ENCODE measurements at places on chromosomes 2 and 18. TPM values are rescaled to one million over a fixed set of nuclear protein-coding genes. Genes with fewer than 3 reads are reported as not detected.

GRCh38 chr18:47935321-47936055 is 5.0 kb upstream of the SMAD2 start:
- no peak for DNase-seq

DNA sequence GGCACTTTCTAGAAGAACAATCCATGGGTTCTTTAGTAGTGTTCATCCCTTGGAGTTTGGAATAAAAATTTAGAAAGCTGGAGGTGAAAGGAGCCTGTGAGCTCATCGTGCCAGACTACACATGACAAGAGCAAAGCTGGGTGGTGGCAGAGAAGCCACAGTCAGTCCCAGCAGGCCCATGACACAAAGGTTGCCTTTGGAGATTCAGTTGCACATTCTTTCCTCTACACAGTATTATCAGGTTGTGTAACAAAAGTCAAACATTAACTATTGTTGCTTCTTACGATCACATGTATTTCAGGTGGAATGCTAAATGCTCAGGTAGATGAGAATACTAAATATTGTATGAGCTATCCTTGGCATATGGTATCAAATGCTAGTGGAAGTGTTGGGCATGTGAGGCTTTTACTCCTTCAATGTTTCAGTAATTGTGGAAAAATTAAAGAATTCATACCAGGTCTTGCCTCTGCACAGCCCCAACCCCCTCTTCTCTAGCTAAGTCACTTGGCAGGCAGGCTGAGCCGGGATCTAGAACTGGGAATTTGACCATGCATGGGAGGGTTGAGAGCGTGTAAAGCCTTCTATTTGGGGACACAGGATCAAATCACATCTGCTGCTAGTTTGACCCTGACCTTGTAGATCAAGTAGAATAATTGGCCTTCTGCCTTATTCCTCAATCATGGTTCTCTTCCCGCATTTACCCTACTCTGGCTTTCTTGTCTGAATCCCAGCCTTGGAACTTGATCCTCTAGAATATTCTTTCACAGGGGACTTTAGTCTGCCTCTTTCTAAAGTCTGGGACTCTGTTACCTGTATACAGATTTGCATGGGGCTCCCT is 230.9 kb downstream of the GCA start:
- DNase-seq: no peak

DNA sequence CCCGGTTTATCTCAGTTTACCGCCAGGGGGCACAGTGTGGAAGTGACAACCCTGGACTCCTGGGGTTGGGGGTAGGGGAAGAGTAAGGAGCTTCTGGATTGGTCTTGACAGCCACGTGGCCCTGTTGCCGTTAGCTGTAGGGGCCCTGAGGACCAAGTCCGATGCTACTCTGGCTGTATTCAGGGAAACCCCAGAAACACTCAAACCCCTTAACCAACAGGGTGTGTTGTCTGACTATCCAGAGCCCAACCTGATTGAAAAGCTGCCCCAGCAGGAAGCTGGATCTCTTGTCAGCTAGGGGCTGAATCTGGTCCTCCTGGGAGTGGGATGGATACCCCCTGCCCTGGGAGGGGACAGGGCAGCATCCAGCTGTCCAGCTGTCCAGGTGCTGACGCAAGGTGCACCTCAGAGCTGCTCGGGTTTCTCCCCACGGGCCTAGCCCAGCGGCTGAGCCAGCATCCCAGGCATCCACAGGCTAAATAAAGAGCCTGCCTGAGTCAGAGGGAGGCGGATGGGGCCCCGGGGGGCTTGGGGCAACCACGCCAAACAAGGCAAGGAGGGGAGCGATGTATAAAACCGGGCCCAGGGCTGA is 3.1 kb upstream of the GMPPA start:
- DNase-seq: peak; percentile 63

GRCh38 chr2:226746196-226746800 is 53.3 kb downstream of the IRS1 start:
- DNase-seq: no peak

- DNase-seq: no peak
Measured at GRCh38 chr2:205571360-205571959, 110.8 kb upstream of the NRP2 start.

DNA sequence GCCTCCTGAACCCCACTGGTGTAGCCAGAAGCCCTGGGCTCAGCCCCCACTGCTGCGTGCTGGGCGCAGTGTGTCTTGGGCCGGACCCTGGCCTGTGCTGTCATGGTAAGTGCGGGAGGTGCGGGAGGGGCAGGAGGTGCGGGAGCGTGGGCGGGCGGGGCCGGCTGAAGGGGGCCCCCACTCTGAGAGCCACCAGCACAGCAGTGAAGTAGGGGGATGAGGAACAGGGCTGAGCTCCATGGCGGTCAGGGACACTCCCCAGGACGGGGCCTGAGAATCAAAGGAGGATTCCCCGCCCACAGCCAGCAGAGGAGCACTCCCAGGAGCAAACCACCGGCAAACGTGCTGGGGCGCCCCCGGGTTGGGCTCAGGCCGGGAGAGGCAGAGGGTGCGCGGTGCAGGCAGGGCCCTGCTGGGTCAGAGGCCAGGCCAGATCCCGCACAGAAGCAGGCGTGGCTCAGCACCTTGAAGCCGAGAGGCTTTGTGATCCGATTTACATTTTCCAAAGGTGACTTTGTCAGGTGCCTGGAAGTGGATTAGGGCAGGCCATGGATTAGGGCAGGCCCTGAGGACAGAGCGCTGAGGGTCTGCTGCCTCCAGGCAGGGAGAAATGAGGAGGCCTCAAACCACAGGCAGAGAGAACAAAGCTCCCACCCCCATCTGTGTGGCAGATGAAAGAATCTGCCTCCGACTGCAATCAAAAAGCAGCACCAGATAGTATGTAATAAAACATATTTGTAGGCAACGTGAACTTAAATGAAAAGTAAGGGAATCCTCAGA is 152.0 kb upstream of the RAB6C start:
- no peak for DNase-seq

DNA sequence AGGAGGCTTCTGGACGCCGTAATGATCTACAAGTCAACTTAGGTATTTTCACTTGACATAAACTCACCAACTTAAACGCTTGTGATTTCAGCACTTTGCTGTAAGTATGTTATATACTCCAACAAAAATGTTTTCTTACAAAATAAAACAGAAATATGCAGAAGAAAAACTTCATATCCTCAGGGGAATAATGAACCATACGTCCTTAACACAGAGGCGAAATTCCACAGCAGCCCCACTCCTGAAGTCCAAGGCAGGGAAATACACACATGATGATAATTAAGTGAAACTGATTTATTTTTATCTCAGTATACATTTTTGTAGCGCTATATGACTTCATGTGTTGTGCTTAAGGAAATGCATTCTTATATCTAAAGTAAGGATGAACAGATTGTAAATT is 335.4 kb upstream of the VWC2L start:
- DNase-seq: no peak

SERPINB7 gene
- total RNA-seq: 71.5 TPM

SOWAHC gene
- total RNA-seq: 13.1 TPM

SOX11 gene
- total RNA-seq: not detected

SNORC gene
- 0.84 TPM for total RNA-seq

LRRTM1 gene
- total RNA-seq: not detected
